Activated CD4-positive, alpha-beta T cell treated with anti-CD3 and anti-CD28 coated beads, Interleukin-2, Interleukin-4, amounts not matched to agents 100 ng/mL and 50 ng/mL, durations not matched to agents 16 hours and 8 hours (primary cell): ENCODE measurements at places on chromosomes 2 and 18.
A peak's percentile ranks its signal among the peaks of the same experiment; 100 is the strongest.

GRCh38 chr18:31099450-31100230, 2.6 kb downstream of the DSC2 start:
- DNase-seq = no peak

- DNase-seq = no peak
Observed at GRCh38 chr18:23162473-23162872, 27.2 kb downstream of the CABLES1 start.

- no peak for DNase-seq
Observed at GRCh38 chr18:9038277-9038871, 64.1 kb upstream of the NDUFV2 start.

GRCh38 chr2:20023688-20024087, 11.2 kb upstream of the MATN3 start:
- DNase-seq = no peak

DNA sequence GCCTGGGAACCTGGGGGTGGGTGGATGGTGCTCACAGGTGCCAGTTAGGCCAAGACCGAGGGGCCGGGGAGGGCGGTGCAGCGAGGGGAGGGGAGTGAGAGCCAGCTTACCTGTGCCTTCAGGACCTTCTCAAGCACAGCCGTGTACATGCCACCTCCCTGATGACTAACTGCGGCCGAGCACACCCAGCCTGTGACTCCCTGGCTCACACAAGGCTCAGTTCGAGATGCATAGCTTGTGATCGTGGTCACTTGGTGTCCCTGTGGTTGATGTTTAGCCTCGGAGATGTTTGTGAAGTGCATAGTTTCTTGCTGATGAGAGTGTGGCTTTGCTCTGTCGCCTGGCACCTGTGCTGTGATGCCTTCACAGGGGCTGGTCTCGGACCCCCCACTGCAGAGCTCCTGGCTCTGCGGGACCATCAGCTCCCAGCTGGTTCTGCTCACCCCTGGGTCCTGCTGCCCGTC, 84.5 kb upstream of the ODC1 start:
- no peak for DNase-seq

- DNase-seq = no peak
Observed at GRCh38 chr2:12348216-12348615, 368.5 kb upstream of the TRIB2 start.

DNA sequence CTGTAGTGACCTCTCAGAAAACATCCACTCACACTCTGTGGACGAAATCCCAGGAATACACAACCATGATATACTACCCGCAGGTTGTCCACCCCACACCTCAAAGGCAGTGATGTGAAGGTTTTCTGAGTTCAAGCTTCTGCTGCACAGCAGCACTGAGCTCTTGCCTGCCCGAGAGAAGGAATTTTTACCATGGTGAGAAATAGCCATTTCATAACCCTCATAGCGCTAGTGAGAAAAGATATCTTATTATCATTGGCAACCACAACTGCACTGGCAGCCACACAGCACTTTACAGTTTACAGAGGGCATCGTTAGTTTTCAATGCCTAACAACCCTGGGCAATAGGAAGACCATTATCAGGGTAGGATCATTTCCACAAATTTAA, 36.9 kb downstream of the NAPG start:
- DNase-seq = no peak

DNA sequence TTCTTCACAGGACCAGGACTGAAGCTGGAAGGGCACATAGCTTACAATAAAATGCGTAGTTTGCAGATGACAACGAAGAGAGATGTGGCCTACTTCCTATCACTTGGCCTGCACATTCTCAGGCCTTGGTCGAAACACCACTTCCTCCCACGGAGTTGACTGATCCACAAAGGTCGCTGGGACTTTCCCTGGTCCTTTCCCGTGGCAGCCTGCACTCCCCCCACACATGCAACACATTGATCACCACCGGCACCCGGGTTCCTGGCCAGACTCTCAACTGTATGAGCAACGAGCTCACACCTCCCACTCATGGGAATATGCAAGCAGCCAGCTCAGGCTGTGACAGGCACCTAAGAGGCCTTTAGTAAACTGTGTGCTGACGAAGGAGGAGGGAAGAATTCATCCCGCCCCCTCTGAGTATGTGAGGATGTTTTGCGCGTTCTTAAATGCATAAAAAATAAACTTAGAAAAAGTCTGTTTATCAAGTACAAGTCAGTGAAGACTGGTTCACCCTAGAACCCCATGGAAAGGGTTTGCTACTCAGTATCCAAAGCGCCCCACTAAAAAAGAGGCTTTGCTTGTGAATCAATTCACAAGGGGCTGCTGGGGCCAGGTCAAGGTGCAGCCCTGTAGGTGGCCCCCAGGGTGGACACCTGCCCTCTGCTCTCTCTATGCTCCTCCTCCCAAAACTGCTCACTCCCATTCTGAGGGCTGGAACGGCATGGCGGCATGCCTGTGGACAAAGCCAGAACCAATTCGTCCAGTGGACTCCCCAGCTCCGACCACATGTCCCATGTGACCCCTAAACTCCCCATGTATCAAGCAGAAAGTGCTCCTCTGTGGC, 154.3 kb downstream of the EIPR1 start:
- peak; percentile 84 for DNase-seq

DNA sequence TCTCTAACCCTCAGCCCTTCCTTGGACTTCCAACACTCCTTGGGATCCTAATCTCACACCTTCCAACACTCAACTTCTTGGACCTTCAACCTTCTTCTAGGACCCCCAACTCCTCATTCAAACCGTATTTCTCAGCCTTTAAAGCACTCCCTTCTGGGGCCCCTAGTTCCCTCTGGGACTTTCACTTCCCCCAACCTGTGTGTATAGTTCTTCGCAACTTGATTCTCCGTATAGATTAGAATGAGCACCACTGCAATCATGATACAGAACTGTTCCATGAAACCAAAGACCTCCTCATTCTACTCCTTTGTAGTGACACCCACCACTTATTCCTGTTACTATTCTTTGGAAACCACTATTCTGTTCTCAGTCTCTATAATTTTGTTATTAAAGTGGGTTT, 62.0 kb upstream of the NFU1 start:
- no peak for DNase-seq

- DNase-seq = no peak
Observed at GRCh38 chr18:67778016-67778415, 261.5 kb upstream of the DSEL start.

DNA sequence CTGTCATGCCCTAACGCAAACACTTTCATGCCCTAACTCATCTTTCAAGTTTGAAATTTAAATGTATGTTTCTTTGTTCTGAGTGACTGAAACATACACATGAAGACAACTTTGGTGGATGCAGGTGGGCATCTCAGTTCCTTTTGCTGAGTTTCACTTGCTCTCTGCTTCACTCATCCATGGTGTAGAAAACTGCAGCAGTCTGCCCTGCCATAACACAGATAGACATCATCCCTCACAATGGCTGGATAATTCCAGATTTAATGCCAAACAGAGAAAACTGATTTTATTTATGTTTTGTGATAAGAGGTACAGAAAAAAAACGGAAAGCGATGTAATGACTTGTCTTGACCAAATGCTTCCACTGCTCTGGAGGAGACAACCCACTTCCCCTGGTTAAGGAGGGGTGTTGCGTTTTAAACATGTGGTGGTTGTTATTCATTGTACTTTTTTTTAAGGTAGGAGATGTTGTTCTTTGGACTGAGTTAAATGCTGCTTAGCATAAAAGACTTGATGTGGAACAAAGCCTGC, 70.4 kb downstream of the RHBDD1 start:
- no peak for DNase-seq

- DNase-seq = peak; percentile 64
Observed at GRCh38 chr2:242085941-242086621, 216.6 kb downstream of the RTP5 start.

DNA sequence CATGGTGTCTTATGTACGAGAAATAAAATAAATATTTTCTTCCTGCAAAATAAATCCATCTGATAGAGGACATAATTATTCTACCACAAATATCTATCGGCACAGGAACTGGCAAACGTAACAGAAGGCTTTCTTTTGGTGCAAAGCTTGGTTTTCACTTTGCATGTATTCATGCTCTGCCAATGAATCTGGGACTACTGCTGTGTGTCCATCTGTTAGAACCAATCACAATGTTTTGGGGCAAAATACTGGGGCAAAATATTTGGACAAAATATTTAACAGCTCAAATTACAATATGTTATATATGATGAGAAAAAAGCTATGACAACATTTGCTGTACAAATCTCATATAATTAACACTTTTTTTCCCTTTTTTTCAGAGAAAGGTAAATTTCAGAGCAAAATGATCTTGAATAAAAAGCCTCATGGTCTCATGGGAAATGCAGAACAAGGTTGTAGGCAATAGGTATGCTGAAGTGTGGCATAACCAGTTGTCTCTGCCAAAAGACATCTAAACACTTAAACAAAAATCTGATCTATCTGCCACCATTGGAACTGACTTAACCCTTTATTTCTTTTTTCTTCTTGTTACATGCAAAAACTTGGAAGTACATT, 923.2 kb downstream of the CPS1 start:
- no peak for DNase-seq

GRCh38 chr2:222239945-222240675, 58.7 kb downstream of the PAX3 start:
- DNase-seq = no peak

DNA sequence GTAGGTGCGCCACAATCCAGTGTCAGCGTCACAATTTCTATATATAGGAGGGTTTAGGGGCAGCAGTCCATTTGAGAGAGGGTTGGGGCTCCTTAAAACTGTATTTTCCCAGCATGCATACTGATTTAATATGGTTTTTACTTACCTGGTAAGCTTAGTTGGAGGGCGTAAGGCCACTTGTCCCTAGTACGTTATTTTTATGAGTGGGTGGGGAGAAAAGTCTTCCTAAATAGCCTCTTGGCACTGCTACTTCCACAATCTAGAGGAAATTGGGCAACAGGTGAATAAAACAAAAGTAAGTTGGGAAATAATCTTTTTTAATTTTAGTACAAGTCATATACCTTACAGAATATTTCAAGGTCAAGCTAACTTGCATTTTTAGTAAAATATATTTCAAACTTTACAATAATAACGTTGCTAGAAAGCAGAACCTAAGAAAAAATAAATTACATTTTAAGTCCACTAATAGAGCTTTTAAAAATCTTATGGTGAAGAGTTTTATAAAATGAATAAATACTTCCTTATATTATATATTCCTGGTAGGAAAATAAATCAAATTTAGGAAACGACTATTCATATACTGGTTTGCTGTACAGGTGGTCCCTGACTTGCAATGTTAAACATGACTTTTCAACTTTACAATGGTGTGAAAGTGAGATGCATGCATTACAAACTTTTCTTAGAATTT, 20.9 kb downstream of the DHRS9 start:
- DNase-seq = no peak

- peak; percentile 50 for DNase-seq
Observed at GRCh38 chr2:72973566-72974435, 56.5 kb downstream of the EMX1 start.

GRCh38 chr2:144496092-144496976, 23.6 kb downstream of the ZEB2 start:
- no peak for DNase-seq

GRCh38 chr2:13542061-13542460, 825.3 kb downstream of the TRIB2 start:
- no peak for DNase-seq

- DNase-seq = no peak
Observed at GRCh38 chr2:226661789-226662545, 137.7 kb downstream of the IRS1 start.

- no peak for DNase-seq
Observed at GRCh38 chr2:221096706-221097567, 475.2 kb downstream of the EPHA4 start.

DNA sequence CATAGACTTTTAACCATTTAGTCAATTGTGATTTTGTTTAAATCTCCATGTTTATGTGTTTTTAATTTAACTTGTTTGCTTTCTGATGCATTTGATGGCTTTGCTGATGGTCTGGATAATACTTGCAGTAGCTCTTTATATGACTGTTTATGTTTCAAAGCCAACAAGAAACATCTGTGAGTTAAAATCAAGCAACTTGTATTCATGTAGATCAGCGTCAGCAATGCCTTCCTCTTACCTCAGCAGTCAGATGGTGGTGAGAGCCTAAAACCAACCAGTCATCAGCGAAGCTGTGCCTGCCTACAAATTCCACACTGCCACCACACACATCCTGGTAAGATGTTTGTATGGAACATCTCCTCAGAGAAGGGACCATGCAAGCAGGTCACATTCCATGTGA, 231.9 kb downstream of the PTGR3 start:
- no peak for DNase-seq

GRCh38 chr2:68832233-68832869, 38.8 kb downstream of the BMP10 start:
- peak; percentile 42 for DNase-seq

DNA sequence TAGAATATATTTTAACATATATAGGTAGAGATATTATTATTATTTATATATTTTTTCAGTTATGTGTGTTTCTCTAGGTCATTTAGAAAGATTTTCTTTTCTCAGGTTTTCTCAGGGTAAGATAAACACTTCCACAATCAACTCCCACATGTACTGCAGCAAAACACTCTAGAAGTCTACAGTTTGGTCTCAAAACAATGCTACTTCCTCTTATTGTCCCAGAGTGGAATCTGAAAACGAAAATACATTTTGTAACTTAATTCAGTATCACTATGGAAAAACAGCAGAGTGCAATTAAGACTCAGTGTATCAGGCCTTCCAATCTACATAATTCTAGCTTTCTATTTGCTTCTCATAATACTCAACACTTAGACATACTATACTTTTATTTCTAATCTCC, 190.1 kb upstream of the SLC35G4 start:
- no peak for DNase-seq

DNA sequence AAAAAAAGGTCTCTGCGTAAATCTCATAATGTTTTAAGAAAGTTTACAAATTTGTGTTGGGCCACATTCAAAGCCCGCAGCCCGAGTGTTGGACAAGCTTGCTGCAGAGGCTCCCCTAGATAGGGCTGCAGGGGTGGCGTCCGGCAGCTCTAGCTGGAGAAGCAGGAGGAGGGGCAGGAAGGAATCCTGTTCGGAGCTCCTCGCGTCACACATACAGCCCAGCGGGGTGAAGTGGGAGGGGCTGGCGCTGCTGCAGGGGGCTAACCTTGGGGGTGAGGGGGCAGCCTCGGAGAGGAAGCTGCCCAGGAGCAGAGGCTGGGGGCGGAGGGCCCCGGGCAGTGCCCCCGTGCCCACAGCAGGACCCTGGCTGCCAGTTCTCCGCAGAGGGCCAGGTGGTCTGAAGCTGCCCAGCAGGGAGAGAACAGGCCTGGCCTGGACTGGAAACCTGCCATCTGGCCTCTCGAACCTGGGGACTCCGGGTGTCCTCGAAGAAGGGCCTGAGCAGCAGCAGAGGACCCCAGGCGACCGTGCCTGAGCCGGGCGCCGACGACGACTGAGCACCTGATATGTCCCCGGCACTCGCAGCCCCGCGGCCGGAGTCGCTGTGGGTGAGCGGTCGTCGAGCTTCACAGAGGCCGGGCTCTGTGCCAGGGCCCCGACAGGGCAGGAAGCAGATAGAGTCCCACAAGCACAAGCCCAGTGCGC, 2.6 kb upstream of the GPR35 start:
- no peak for DNase-seq

- no peak for DNase-seq
Observed at GRCh38 chr2:20352581-20353216, 2.1 kb upstream of the PUM2 start.

- no peak for DNase-seq
Observed at GRCh38 chr2:117074756-117075155, 739.7 kb upstream of the DDX18 start.
